ENCODE measurements at places on chromosomes 7 and 10.

DNA sequence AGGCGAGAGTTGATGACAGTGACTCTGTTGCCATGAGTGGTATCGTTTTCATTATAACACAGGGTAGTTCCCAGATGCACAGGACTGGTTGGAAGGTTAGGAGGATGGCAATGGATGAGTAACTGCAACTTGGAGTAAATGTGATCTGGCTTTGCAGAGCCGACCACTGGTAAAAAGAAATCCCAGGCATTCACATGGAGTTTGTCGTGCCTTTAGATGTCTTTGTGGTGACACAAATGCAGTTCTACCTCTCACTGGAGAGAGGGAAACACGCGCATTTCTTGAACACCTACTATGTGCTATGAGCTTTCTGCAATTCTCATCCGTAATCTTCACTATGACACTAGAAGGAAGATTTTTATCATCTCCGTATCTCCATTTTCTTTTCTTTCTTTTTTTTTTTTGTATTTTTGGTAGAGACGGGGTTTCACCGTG lies 1.7 kb upstream of the MNX1 start:
- no peak for DNase-seq

DNA sequence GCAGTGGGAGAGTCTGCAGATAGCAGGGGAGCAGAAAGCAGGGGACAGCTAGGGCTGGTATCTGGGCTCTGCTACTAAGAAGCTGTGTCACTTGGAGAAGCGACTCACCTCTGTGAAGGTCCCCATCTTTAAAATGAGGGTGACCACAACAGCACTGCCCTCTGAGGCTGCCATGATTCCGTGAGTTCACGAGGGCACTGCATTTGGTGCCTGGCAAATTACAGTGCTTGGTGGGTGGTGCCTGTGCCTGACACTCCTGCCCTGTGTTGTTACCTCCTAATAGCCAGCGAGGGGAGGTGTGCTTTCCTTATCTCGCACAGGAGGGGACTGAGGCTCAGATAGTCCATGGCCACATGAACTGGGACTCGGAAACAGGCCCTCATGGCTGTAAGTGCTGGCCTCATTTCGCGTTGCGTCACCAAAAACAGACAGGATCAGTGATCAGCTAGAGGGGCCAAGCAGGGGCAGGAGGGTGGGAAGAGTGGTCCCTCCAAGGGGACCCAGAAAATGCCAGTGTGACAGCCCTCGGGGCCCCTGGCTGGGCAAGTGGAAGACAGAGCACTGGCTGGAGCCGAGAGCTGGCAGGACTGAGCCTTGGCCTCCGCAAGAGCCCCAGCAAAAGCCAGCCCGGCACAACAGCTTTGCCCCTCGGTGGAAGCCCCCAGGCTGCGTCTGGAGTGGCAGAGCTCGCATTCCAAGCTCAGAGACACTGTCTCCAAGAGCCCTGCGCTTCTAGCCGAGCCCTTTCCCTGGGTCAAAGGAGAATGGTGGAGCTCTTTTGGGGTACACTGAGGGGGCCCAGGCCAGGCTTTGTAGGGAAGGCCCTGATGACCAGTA lies 17.3 kb upstream of the BNIP3 start:
- DNase-seq = no peak

DNA sequence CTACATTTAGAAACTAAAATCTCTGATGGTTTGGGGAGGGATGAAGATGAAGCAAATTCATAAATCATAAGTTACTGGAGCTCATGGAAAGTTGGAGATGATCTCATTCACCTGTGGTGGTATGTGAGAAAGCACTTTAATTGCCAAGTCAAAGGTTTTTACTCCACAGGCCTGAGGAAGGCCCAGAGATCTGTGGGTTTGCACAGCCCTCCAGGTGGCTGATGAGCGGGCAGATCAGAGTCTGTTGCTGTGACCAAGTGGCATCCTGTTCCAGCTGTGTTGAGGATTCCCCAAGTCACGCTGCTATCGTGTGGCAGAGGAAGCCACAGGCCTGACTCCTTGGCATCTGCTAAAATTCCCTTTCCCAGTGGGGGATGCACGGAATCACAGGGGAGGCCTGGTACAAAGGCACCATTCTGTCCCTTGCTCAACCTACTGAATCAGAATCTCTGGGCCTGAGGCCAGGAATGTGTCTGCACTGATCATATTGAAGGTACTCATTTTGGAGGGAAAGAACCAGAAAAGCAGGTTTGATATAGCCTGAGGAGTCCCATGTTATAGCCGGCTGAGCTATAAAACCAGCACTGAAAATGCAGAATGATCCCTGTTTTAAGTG lies 19.7 kb upstream of the DDC start:
- no peak for DNase-seq

GRCh38 chr10:62665771-62666170 lies 138.7 kb upstream of the ADO start:
- no peak for DNase-seq

DNA sequence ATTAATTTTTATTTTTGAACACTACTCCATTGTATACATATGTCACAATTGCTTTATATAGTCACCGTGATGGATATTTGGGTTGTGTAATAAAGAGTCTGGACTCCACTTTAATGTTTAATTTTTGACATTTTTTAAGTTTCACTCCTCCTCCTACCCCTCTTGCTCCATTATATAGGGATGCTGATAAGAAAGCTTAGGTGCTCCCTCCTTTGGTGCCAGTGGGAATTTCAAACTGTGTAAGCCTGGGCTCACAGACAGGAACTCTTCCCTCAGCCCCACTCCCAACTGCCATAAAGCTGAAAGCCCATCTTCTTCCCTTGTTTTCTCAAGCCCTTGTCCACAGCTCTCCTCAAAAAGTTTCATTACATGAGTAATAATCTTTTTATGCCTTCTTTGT lies 47.6 kb downstream of the TWIST1 start:
- no peak for DNase-seq

DNA sequence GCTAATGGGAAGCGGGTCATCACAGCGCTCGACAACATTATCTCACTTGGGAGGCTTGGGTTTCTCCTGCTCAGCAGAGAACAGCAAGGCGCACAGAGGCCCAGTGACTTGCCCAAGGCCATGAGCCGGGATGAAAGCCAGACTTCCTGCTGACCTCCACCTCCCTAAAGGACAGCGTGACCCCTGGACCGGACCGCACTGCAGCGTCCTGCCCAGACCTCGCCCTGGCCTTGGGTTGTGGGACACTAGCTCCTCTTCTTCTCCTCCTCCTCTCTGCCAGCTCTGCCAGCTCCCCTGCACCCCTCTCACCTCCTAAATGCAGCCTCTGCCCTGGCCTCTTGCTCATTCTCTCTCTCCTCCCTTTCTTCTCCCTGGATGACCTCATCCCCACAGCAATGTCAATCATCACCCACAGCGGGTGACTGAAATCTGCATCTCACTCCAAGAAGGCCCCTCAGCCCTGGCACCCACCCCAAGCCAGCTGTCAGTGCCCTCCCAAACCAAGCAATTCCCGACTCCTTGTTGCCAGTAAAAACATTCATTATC lies 19.4 kb downstream of the SPOCK2 start:
- no peak for DNase-seq

GRCh38 chr10:17431871-17432311 lies 22.5 kb downstream of the ST8SIA6 start:
- no peak for DNase-seq

GRCh38 chr7:97187067-97187466 lies 69.6 kb downstream of the SDHAF3 start:
- no peak for DNase-seq

GRCh38 chr7:39880556-39880955 lies 69.5 kb upstream of the CDK13 start:
- no peak for DNase-seq

- peak; percentile 84 for DNase-seq
These were observed 97.9 kb downstream of the PTEN start for GRCh38 chr10:87961314-87961713.

DNA sequence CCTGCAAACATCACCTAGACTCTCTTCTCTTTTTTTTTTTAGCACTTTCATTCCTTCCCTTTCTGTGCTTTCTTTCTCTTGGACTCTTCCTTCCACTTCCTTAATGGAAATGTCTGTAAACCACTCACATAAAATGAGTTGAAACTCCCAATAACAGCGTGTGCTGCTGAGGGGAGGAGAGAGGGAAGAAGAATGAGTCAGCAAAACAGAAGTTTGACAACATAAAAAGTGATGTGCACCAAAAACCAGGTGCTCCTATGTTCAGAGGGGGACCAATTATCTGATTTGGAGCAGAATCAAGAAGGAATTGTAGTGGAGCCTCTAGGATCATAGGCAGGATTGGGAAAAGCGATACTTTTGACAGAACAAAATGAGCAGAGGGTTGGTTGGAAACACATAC lies 712.1 kb upstream of the IGFBP3 start:
- no peak for DNase-seq

DNA sequence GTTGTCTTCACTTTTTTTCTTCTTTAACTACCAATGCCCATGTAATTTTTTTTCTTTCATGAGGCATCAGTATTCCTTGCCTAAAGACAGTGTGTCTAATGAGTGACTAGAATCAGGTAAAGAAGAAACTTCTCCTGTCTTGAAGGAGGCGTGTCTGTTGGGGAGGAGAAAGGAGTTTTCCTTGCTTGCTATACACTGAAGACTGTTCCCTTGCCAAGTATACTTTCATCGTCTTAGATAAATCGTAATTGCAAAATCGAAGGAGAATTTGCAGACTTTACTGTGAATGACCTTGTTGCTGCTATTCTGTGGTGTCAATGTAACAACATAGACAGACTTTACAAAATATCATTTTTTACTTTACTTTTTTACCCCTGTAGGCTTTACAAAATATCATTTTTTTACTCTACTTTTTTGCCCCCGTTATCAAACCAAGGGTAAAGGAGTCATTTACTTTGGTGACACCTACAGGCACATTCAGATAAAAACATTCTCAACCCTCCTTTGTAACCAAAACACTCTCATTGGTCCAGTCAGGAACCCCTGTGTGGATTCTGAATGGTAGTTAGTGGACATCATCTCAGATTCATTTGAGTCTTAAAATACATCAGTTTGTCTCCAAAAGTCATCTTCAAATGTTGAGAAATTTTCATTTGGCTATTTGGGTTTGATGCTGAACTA lies 232.4 kb downstream of the AHR start:
- DNase-seq = peak; percentile 60

GRCh38 chr10:128461991-128462390 lies 335.8 kb upstream of the MKI67 start:
- no peak for DNase-seq

GRCh38 chr10:117005026-117005526 lies at the start of gene SHTN1:
Gene SHTN1, minus strand, starts transcription at chr10:117005187. Its CDS starts 108 bp downstream, at chr10:117005079.
- DNase-seq = no peak

GRCh38 chr7:16084370-16084769 lies 337.0 kb downstream of the CRPPA start:
- peak; percentile 79 for DNase-seq

DNA sequence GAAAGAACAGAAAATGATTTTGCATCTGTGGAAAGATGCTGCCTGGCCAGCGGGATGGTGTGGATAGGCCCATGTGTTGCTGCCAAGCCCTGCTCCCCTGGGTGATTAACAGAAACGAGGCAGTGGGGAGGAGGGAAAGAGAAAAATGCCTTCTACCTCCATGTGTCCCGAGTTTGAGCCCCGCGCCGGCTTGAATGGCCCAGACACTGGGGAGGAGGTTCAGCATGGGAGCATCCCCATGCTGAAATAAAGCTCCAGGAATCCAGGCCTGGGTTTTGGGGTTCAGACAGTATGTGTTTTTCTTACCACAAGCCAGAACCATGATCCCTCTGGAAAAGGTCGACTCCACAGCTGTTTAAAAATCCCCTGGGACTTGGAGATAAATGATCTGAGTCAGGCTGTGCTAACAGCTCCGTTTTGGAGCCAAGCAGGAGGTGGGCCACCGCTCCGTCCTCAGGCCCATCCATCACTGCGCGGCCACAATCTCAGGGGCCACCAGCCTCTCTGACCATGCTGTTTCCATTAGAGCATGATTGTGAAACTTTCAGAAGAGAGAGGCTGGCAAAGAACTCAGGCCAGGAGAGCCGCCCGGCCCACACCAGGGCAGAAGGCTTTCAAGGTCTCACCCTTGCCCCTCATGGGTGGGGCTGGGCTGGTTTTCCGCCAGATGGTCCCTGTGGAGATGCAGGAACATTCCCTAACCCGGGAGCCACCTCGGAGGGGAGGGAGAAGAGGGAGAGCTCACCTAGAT lies 299.7 kb downstream of the ZEB1 start:
- no peak for DNase-seq

DNA sequence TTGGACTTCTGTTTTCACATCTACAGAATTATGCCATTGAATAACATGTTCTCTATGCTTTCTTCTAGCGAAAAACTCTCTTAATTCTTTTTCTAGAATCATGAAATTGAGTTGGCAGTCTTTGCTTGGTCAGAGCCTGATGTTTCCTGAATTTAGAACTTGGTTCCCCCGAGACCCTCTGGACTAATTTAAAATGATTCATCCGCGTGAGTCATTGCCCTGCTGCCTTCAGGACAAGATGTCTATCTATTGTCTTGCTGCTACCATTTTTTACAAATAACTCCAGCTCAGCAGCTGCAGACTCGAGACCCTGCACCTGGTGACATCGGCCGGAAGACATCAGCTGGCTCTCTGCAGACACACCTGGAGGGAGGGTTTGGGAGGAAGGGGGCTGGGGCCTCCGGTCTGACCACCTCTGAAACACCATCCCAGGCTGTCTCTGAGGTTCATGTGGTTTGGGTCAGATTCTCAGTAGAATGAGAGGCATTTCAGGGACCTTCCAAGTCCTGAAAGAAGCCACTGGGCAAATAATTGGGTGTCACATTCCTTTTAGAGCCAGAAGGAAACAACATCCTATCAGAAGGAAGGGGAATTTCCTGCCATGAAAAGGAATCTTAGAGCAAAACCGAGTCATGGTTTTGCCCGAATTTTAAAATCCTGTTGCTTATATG lies 20.9 kb upstream of the KLF6 start:
- DNase-seq = peak; percentile 96

GRCh38 chr7:128389618-128390329 lies 20.0 kb downstream of the IMPDH1 start:
- DNase-seq = no peak

- DNase-seq = no peak
These were observed 100.3 kb upstream of the C10orf90 start for GRCh38 chr10:126770809-126771208.

- no peak for DNase-seq
These were observed 106.6 kb upstream of the COL1A2 start for GRCh38 chr7:94288096-94288495.

DNA sequence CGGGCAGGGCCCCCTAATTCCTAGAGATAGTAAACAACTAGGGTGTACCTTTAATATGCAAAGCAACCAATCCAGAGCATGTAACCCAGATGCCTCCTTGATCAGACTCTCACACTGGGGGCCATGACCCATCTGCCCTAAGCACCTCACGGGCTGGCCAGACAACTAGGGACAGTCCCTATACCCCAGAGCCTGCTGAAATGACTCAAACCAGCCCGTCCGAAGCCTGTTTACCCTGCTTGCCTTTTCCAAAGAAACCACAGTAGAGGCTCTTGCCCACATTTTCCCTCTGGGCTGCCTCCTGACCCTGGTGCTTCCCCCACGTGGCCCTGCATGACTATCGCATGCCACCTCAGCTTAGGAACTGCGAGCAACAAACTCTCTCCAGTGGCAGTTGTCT lies 46.2 kb downstream of the RGS10 start:
- DNase-seq = no peak

GRCh38 chr7:157395206-157395605 lies 58.4 kb downstream of the DNAJB6 start:
- no peak for DNase-seq

GRCh38 chr10:99368646-99369045 lies 39.5 kb downstream of the CNNM1 start:
- no peak for DNase-seq

- DNase-seq = no peak
These were observed 27.0 kb upstream of the ZPBP start for GRCh38 chr7:50119815-50120637.
